ENCODE measurements at places on chromosomes 2 and 18.

- DNase-seq: no peak
Measured at GRCh38 chr18:31213641-31214040, 51.0 kb upstream of the DSC1 start.

- no peak for DNase-seq
Measured at GRCh38 chr18:75223687-75224347, 13.2 kb downstream of the TSHZ1 start.

DNA sequence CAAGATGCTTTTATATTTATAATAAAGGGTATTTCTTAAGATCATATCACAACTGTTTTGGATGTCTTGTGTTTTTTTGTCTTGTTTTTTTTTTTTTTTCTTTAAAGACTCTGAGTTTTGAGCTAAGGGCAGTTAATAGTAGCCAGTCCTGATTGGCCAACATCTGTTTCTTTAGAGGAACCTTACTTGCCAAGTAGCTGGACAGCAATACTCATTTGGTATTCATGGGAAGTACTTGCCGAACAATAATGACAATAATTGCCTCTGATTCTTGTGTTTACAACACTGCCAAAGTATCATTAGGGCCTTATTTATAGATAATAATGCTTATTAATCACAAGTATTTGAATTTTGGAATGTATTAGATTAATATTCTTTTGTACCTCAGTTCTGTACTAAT is 17.1 kb upstream of the POU3F3 start:
- DNase-seq: no peak

DNA sequence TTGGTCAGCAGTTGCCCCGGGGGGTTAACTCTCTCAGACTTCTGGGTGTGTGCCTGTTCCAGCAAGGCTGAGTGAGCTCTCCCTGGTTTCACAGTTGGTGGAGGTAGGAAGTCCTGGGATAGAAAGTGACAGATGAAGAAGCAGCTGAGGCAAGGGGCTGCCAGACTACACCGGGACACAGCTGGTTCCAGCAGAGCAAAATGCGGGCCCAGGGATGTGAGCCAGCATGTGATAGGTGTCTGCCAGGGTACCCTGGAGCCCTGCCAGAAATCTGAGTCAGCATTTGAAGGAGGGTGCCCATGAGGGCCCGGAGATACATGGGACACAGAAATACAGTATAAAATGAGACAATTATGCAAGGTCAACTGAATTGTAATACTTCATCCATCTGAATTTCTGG is 79.3 kb upstream of the LGALSL start:
- no peak for DNase-seq

DNA sequence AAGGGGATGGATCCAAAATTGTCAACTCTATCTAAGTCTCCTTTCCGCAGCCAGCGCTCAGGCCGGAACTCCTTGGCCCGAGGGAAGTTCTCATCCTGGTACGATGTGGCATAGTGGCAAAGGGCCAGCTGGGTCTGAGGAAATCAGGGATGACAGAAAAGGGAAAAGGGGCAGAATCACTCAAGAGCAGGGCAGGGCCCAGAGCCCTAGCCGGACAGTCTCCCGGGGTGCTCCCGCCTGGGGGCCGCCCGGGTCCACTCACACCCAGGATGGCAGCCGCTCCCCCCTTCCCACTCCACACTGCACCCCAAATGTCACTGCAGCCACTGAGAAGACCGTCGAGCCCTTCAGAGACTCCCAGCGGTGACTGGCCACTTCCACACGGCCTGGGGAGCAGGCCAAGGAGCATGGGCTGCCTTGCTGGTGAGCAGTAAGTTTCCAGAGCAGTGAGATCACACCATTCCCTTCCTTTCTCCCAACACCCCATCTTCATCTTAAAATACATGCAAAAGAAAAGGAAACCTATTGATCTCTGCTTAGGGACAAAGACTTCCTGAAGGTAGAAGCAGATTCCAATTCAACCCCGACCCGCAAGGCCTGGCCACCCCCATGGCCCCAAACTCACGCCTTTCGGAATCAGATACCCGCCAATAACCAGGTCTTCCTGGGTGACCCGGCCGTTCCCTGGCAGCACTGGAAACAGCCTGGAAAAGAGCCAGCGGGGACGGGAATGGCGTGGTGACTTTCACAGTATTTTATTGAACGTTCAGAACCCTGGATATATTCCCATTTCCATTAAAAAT is 26.7 kb downstream of the CYP27C1 start:
- no peak for DNase-seq

GRCh38 chr2:57888463-57888862 is 158.1 kb upstream of the VRK2 start:
- no peak for DNase-seq

- DNase-seq: no peak
Measured at GRCh38 chr2:196987649-196988364, 61.3 kb upstream of the PGAP1 start.

- DNase-seq: no peak
Measured at GRCh38 chr2:68710336-68710735, 24.3 kb upstream of the ARHGAP25 start.

DNA sequence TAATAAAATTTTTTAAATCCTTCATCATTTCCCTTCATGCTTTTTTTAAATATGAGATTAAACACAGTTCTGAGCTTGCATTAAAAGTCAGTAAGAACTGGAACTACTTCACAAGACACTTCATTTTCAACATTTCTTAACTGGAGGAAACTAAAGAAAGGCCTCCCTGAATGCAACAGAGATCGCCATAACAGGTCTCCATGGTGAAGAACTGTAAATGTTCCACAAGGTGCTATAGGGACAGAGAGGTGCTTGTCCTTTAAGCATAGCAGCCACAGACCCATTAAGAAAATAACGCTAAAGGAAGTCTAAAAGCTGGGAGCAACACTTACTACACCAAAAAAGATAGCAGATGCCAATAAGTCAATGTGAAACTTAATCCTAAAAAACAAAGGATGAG is 8.5 kb downstream of the STAM2 start:
- DNase-seq: no peak

- no peak for DNase-seq
Measured at GRCh38 chr2:223046470-223047040, 5.4 kb upstream of the KCNE4 start.

GRCh38 chr2:33477473-33478468 is 1.3 kb downstream of the RASGRP3 start:
- DNase-seq: no peak

- DNase-seq: no peak
Measured at GRCh38 chr2:233413046-233413445, 58.8 kb downstream of the DGKD start.

DNA sequence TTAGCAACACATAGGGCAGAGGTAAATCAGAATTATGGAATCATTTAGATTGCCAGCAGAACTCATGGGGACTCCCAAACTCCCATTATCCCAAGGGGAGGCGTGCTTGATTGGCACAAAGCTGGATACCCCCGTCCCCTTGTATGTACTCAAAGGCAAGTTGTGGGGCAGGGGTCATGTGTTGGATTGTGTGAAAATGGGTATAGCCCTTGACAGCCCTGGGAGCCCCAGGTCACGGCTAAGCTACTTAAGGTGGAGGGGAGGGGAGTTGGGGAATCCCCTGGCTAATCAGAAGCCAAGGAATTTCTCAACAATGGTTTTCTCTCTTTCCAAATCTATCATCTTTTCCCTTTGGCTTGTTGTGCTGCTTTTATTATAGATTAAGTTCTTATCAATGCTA is 32.7 kb downstream of the CLIP4 start:
- DNase-seq: peak; percentile 57

GRCh38 chr2:68594674-68595492 is 48.5 kb upstream of the PROKR1 start:
- peak; percentile 64 for DNase-seq

DNA sequence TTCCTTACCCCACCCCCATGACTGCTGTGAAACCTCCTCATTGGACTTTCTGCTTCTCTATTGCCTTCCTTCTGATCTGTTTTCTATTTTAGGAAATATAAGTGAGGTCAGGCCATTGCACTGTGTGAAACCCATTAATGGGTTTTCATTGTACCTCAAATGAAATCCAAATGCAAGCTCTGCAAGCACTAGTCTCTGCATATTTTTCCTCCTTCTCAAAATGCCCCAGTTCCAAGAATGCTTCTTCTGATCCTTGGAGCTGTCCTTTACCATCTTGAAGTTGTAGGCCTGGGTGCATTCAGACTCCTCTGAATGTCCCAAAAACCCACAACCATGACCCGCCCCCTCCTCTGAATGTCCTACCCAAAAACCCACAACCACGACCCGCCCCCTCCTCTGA is 8.2 kb downstream of the IL1A start:
- DNase-seq: no peak

GRCh38 chr2:28356095-28356911 is 36.4 kb upstream of the FOSL2 start:
- peak; percentile 51 for DNase-seq

GRCh38 chr2:239961662-239962613 is 63.2 kb downstream of the NDUFA10 start:
- DNase-seq: no peak

DNA sequence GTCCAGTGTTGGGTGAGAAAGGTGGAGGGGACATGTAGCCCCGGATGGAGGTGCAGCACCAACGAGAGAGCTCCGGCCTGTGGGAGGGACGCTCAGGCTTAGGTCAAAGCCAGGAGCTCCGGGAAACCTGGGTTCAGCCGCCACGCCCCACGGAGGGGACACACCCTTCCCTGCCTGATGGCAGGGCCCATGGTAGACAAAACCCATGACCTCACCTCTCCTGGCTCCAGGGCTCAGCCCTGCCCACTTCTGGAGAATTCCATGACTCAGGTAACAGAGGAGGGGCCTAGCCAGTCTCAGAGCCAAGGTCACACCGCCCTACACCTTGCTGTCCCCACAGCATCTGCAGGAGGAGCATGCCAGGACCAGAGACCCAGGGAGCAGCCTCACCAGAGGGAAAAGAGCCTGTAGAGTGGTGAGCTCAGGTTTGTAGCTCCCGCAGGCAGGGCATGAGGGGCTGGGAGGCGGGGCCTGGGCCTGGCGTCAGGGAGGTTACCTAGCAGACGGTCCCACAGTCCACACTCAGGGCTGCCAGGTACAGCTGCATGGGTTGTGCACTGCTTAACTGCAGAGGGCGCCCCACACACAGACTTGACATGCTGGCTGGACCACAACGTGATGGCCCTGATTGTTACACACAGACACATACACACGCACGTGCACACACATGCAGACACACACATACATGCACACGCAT is 70.8 kb upstream of the SMAD7 start:
- peak; percentile 79 for DNase-seq

DNA sequence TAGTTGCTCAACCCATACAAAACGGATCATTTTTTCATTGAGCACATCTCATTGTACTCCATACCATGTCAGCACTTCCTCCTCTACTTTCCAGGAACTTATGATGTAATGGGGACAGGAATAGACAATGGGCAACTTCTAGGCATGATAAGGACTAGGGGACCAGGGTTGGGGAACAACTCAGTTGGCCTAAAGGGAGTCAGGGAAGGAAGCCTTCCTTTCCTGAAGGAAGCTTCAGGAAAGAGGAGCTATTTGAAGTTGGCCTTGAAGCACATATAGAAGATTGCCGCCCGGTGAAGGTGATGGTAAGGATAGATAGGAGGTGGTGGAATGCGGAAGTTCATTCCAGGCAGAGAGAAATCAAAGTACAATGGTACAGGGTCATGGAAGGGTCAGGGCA is 283.9 kb downstream of the SLC8A1 start:
- DNase-seq: no peak

DNA sequence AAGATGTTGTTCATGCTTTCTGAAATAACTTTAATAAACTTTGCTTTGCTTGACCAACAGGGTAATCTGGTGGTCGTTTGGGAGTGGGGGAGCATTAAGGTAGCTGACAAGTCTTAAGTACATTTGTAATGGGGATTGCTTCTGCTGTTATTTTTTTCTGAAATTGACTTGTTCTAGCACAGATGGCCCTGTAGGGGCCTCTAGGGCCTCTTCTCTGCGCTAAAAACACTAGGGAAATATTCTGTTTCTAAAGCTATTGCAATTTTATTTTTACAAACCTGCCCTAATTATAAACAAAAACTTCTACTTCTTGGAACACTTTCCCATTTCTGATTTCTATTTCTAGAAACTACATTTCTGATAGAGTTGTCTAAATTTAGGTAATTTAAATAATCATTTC is 191.3 kb upstream of the KCNJ3 start:
- peak; percentile 17 for DNase-seq

- no peak for DNase-seq
Measured at GRCh38 chr2:19312949-19313348, 45.5 kb downstream of the OSR1 start.

DNA sequence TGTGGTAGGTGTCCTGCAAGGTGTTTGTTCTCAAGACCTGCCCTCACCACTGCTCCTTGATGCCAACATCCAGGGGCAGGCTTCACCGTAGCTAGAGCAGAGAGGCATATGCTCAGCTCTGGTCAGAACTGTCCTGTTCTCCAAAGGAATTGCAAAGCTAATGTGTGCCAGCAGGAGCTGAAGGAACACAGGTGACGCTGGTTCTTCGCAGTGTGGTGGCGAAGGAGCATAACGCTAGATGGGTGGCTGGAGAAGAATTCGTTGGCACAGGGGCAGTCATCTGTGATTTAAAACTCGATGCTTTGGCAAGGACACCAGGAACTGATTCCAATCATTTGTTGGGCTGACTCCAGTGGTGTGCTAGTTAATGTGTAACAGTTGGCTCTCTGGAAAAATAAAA is 11.4 kb upstream of the PER2 start:
- DNase-seq: no peak

DNA sequence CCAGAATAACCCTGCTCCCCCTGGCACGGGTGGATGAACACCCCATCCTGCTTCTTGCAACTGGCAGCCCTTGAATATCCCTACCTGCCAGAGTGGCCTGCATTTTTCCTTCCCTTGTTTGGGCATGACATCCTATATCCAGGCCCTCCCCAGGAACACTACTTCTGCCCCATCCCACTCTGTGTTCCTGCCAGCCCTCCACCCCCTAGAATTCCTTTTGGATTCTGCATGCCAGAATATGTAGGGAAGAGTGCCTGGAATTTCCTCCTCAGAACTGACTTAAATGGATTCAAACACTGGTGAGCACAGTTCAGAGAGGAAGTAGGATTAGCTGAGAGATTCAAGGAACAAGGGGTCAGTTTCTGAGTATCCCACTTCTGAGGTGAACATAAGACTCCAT is 123.5 kb upstream of the PELI1 start:
- no peak for DNase-seq

DNA sequence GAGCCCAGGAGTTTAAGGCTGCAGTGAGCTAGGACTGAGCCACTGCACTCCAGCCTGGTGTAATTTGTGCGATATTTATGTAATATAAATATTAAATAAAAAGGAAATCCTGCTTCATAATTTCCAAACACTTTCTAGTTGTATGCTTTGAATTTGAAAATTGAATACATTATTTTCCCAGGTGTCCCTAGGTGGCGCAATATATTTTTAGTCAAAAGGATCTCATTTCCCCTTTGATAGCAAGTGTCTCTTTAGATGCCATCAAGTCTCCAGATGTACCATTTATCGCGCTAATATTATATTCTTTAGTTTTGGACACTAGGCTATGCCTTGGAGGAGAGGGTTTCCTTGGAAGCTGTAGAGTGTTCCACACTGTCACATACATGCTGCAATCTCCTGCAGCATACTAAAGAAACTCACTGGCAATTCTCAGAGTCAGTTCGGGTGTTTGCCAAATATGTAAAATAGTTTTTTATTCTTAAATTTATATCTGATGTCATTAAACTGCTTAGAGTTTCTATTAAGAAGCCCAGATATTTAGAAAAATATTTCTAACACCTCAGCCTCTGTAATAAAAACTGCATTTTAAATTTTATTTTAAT is 5.6 kb upstream of the WDR7 start:
- no peak for DNase-seq

GRCh38 chr2:148876595-148877402 is 1.8 kb downstream of the KIF5C start:
- peak; percentile 58 for DNase-seq
